ENCODE measurements at places on chromosomes 5 and 9.

- DNase-seq, result no peak
Measured at GRCh38 chr9:22210936-22211335, 201.8 kb upstream of the CDKN2B start.

DNA sequence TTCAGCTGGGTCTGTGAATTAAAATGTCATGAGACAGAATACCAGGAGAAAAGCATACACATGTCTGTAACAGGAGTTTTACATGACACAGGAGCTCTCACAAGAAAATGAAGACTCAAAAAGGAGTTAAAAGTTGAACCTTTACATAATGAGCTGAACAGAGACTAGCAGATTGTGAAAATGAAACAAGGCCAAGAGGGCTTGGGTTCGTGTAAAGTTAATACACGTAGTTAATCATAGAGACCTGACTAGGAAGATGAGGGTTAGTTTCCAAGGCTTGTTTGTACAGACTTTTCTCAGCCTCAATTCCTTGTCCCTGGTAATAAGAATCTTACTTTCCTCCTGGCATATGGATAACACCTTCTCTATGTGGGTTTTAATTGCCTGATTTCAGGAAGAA is 1294.0 kb downstream of the MAT2B start:
- no peak for DNase-seq

DNA sequence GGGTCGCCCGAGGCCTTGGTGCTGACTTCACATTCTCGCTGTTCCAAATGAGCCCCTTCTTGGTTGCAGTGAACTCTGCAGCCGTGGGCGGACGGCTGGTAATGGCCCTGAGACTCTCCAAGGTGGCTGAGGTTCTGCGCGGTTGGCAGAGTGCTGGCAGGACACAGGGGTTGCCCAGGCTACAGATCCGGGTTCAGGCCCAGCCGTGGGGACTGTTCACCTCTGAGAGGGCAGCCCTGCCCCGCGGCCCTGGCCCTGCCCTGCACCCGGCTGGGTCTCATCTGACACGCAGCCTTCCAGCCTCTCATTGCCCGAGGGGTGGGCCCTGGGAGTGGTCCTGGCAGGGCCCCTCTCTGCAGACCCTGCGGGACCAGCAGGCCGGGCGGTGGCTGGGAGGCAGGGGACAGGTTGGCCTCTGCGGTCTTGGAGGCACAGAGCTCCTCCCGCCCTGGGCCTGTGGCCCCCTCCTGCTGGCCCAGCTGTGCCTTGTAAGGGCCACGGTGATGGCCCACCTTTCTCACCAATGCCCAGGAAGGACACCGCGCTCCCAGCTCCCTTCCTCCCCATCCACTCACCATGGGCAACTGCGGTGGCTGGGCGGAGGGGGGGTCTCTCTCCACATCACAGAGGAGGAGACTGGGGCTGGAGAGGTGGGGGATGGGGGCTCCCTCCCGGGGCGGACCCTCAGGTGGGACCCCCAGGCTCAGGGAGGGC is 51.6 kb downstream of the AHRR start:
- no peak for DNase-seq

DNA sequence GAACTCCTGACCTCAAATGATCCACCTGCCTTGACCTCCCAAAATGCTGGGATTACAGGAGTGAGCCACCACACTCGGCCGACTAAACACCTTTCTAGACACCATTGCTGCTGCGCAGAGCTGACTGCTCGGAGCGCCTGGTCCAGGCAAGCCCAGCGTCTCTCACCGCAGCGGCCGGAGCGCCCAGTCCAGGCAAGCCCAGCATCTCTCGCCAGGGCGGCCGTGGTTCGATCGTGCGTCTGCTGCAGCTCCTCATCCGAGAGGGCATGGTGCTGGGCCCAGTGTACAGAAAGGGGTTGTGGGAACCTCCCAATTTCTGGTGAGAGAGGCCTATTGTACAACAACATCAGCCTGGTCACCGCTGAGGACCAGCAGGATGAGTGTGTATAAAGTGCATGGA is 109.5 kb upstream of the RAPGEF1 start:
- no peak for DNase-seq

DNA sequence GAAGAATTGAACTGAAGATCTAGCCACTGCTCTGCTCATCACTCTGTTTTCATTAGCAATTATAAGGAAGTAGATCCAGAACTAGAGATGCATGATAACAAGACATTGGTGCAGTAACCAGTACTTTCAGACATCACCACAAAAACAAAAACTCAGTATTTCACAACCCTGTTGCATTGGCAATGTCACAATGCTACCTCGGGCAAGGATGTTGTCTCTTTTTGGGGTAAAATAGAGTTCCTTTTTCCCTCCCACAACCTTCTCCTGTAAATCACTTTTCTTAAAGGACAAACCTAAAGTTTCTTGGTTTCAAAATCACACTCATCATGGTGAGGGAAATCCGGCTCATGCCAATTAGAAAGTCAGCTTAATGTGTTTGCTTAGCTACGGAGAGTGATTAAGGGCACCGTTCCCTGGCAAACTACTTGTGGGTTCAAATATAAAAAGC is 420.1 kb upstream of the MEF2C start:
- DNase-seq, result no peak

GRCh38 chr5:53714667-53715010 is 154.2 kb downstream of the NDUFS4 start:
- DNase-seq, result no peak

- DNase-seq, result no peak
Measured at GRCh38 chr9:126114409-126114760, 212.2 kb upstream of the MVB12B start.

DNA sequence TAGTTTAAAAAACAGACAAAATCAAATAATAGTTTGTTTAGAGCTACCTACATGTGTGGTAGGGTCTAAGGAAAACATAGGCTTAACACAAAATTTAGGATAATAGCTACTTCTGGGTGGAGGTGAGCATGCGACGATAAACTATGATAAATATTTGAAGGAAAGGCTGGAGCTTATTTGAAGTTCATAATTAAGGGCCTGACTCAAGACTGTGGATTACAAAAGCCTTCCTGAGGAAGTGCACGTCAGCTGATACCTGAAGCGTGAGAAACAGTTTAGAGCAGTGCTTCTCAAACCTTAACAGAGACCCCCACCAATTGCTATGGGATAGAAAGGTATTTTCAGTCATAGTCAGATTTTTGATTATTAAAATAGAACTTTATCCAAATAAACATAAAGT is 20.4 kb upstream of the UBLCP1 start:
- no peak for DNase-seq

GRCh38 chr9:79089054-79089560 is 482.7 kb upstream of the TLE4 start:
- no peak for DNase-seq

DNA sequence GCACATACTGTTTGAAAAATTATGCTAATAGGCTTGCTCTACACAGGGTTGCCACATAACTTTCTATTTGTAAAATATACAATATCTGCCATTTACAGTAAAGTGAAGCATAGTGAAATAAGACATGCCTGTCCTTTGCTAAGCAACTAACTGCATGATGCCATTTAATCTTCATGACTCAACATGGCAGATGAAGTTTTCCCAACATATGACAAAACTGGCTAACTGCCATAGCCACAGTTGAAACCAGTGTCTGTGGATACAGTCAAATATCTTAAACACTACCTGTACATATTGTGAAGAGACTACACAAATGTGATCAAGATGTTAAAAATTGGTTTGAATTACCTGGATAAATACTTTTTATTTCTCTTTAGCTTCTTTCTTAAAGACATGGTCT is 3.1 kb upstream of the DMAC1 start:
- DNase-seq, result no peak
